Hepatocyte (in vitro differentiated cells): ENCODE measurements at places on chromosomes 6 and 20.

- no peak overlapping the region for H3K4me3 ChIP-seq
- DNase-seq = peak; percentile 81
- no peak overlapping the region for H3K27ac ChIP-seq
- no peaks in the 10 kb centered on the region for H3K4me1 ChIP-seq
- H3K36me3 ChIP-seq = no peaks in the 10 kb centered on the region
- no peaks in the 10 kb centered on the region for H3K27me3 ChIP-seq
Measured at GRCh38 chr6:5471044-5471443, 209.7 kb downstream of the FARS2 start.

DNA sequence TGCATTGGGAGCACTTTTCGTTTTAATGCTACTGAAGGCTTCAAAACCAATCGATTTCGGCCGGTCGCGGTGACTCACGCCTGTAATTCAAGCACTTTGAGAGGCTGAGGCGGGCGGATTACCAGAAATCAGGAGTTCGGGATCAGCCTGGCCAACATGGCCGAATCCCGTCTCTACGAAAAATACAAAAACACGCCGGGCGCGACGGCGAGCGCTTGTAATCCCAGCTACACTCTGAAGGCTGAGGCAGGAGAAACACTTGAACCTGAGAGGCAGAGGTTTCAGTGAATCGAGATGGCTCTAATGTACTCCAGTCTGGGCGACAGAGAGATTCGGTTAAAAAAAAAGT, 58.4 kb downstream of the TRIM38 start:
- no peaks in the 10 kb centered on the region for H3K27me3 ChIP-seq
- peak overlapping the region; percentile 100 for H3K27ac ChIP-seq
- H3K4me1 ChIP-seq = peaks cover 3% of the 10 kb centered on the region
- H3K4me3 ChIP-seq = peak overlapping the region; percentile 28
- no peaks in the 10 kb centered on the region for H3K36me3 ChIP-seq
- DNase-seq = peak; percentile 65

DNA sequence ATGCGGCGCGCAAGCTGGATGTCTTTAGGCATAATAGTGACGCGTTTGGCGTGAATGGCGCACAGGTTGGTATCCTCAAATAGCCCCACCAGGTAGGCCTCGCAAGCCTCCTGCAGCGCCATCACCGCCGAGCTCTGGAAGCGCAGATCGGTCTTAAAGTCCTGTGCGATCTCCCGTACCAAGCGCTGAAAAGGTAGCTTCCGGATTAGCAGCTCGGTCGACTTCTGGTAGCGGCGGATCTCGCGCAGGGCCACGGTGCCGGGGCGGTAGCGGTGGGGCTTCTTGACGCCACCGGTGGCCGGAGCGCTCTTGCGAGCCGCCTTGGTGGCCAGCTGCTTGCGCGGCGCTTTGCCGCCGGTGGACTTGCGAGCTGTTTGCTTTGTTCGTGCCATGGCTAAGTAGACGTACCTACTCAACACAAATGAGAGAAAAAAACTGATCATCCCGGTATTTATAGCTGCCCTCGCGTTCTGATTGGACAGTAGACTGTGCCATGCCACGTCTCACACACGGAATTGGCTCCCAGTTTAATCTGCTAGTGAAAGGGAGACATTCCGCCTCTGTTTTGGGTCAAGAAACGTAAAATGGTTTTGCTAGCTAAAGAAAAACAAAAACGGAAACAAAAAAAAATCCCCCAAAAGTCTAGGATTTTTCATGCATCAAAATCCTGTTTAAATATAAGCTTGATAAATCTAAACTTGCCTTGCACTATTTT, 40.1 kb downstream of the OR2B2 start:
- H3K36me3 ChIP-seq = no peaks in the 10 kb centered on the region
- peak overlapping the region; percentile 86 for H3K27ac ChIP-seq
- peak; percentile 88 for DNase-seq

- H3K4me3 ChIP-seq = no peak overlapping the region
- no peaks in the 10 kb centered on the region for H3K4me1 ChIP-seq
- H3K27me3 ChIP-seq = no peaks in the 10 kb centered on the region
Measured at GRCh38 chr6:133964052-133964451, 11.0 kb downstream of the TBPL1 start.

- H3K27ac ChIP-seq = no peak overlapping the region
- H3K27me3 ChIP-seq = no peaks in the 10 kb centered on the region
- no peaks in the 10 kb centered on the region for H3K36me3 ChIP-seq
- no peak for DNase-seq
- no peak overlapping the region for H3K4me3 ChIP-seq
Measured at GRCh38 chr20:21219686-21220085, 83.4 kb upstream of the XRN2 start.

DNA sequence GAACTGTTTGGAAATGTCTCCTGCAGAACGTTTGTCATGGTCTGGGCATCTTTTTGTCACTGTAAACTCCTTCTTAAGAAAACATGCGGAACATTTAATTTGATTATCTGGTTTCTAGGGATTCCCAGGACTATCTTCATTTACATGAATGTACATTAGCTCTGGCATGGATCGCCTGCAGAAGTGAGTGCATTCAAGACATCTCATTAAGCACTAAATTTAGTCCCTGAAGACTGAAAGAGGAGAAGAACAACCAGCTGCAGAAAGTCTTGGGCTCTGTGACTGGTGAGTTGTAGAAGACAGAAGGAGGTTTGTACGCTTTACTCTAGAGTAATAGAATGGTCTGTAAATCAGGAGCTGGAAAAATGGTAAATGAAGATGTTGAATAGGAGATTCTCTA, 540.7 kb downstream of the BCKDHB start:
- H3K4me3 ChIP-seq = no peak overlapping the region
- H3K27ac ChIP-seq = no peak overlapping the region
- no peak for DNase-seq

GRCh38 chr20:42484335-42484734, 705.4 kb downstream of the PTPRT start:
- no peak overlapping the region for H3K4me3 ChIP-seq
- H3K36me3 ChIP-seq = no peaks in the 10 kb centered on the region
- H3K27me3 ChIP-seq = no peaks in the 10 kb centered on the region
- H3K4me1 ChIP-seq = no peaks in the 10 kb centered on the region

GRCh38 chr20:58271606-58272351, 37.7 kb upstream of the RAB22A start:
- no peaks in the 10 kb centered on the region for H3K4me1 ChIP-seq
- no peaks in the 10 kb centered on the region for H3K36me3 ChIP-seq
- H3K27me3 ChIP-seq = no peaks in the 10 kb centered on the region
- no peak for DNase-seq
- H3K4me3 ChIP-seq = no peak overlapping the region

GRCh38 chr6:98927534-98927933, 20.2 kb downstream of the FBXL4 start:
- H3K27me3 ChIP-seq = no peaks in the 10 kb centered on the region
- H3K27ac ChIP-seq = no peak overlapping the region
- H3K4me1 ChIP-seq = no peaks in the 10 kb centered on the region
- no peak overlapping the region for H3K4me3 ChIP-seq
- DNase-seq = peak; percentile 24
- H3K36me3 ChIP-seq = no peaks in the 10 kb centered on the region

DNA sequence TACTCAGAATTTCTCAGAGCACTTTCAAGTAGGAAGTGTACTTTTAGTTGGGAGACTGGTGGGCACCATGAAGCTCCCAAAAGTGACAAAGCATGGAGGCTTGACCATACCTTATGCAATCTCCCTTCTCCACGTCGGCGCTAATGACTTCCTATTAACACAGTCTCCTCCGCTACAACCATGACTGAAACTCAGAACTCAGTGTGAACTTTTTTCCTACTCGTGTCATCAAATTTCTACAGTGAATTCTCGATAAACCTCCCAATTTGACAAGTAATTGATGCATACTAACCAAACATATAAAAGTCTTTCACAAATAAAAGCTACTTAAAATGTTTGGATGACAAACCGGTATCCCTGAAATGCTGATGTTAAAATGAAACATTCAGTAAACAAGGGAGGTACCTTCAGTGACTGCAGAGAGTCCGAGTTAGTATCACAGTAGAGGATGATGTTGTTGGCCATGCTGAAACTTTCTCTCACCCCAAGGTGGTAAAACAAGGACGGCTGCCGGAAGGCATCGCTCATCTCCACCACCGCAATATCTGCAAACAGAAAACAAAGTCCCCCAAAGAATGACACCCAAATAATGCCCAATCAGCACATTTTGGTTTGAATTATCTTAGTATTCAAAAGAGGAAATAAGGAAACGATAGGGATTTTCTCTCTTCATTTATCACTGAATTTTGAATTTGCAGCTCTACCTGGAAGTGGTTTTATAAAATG, 72.1 kb downstream of the MAP3K5 start:
- no peaks in the 10 kb centered on the region for H3K27me3 ChIP-seq
- H3K4me1 ChIP-seq = no peaks in the 10 kb centered on the region
- H3K4me3 ChIP-seq = no peak overlapping the region
- H3K36me3 ChIP-seq = no peaks in the 10 kb centered on the region
- H3K27ac ChIP-seq = no peak overlapping the region
- DNase-seq = no peak

DNA sequence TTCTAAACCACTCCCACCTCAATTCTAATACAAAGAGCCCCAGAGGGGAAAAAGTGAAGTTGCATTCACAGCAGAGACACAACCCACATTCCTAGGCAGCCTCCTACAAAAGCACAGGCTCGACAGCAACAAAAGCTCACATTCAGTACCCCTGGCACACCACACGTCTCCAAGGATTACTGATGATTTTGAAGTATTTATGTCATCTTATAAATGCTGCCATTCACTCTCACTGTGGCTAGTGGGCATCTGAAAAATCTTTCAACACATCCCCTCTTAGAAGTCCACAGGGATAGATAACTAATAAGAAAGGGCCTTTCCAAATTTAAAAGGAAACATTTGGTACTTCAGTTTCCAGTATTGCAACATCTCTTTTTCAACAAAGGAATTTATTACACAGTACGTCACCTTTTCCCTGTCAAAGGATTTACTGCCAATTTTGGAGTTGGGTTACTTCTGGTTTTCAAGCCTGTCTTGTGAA, 146.7 kb downstream of the TASP1 start:
- H3K36me3 ChIP-seq = no peaks in the 10 kb centered on the region
- peak; percentile 13 for DNase-seq
- no peak overlapping the region for H3K4me3 ChIP-seq
- H3K27ac ChIP-seq = peak overlapping the region; percentile 68

- H3K27ac ChIP-seq = no peak overlapping the region
- no peak for DNase-seq
- H3K36me3 ChIP-seq = no peaks in the 10 kb centered on the region
Measured at GRCh38 chr20:53570446-53571276, 23.0 kb downstream of the ZNF217 start.

GRCh38 chr6:56669041-56669440, 26.4 kb upstream of the DST start:
- H3K36me3 ChIP-seq = no peaks in the 10 kb centered on the region
- H3K4me3 ChIP-seq = no peak overlapping the region
- DNase-seq = no peak
- H3K27me3 ChIP-seq = no peaks in the 10 kb centered on the region
- peaks cover 36% of the 10 kb centered on the region for H3K4me1 ChIP-seq

GRCh38 chr6:10414756-10415616, at the start of gene TFAP2A:
TFAP2A (minus strand) TSS chr6:10415074; CDS start chr6:10414991, 83 bp downstream.
- peaks cover 15% of the 10 kb centered on the region for H3K4me1 ChIP-seq
- DNase-seq = peak; percentile 63

DNA sequence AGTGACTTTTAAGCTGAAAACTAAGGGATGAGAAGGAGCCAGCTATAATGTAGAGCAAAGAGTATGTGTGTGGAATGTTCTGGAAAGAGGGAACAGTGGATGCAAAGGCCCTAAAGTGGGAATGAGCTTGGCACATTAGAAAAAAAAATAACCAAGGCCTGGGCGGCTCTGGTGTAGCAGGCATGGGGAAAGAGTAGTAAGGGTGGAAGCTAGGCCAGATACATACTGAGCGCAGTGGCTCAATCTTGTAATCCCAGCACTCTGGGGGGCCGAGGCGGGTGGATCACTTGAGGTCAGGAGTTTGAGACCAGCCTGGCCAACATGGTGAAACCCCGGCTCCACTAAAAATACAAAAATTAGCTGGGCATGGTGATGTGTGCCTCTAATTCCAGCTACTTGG, 8.4 kb downstream of the GGT7 start:
- no peak for DNase-seq
- H3K4me3 ChIP-seq = no peak overlapping the region
- H3K36me3 ChIP-seq = no peaks in the 10 kb centered on the region
- H3K27me3 ChIP-seq = no peaks in the 10 kb centered on the region
- H3K4me1 ChIP-seq = no peaks in the 10 kb centered on the region
- no peak overlapping the region for H3K27ac ChIP-seq

GRCh38 chr6:132763269-132763668, 5.6 kb upstream of the VNN2 start:
- no peak for DNase-seq
- no peak overlapping the region for H3K27ac ChIP-seq
- no peak overlapping the region for H3K4me3 ChIP-seq
- H3K4me1 ChIP-seq = peaks cover 9% of the 10 kb centered on the region
- no peaks in the 10 kb centered on the region for H3K27me3 ChIP-seq

- no peaks in the 10 kb centered on the region for H3K36me3 ChIP-seq
- peak overlapping the region; percentile 97 for H3K27ac ChIP-seq
- H3K4me3 ChIP-seq = peak overlapping the region; percentile 78
- peaks cover 7% of the 10 kb centered on the region for H3K4me1 ChIP-seq
- peak; percentile 62 for DNase-seq
- H3K27me3 ChIP-seq = no peaks in the 10 kb centered on the region
Measured at GRCh38 chr6:125957845-125958244, 1.3 kb downstream of the HINT3 start.

DNA sequence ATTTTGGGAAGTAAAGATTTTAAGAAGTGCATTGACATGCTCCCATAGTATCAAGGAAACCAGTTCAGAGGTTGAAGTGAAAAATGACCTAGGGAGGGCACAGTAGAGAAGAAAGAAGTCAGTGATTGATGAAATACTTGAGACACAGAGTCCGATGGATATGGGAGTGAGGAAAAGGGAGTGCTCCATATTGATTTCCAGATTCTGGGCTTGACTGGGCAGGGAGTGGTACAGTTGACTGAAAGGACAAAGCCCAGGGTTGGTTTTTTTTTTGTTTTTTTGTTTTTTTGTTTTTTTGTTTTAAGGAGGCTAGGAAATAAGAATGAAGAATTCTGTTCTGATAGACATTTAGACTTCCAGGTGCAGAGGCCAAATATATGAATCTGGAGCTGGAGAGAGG, 86.7 kb upstream of the RIN2 start:
- H3K4me1 ChIP-seq = no peaks in the 10 kb centered on the region
- H3K27ac ChIP-seq = no peak overlapping the region
- no peaks in the 10 kb centered on the region for H3K27me3 ChIP-seq
- H3K36me3 ChIP-seq = no peaks in the 10 kb centered on the region
- H3K4me3 ChIP-seq = no peak overlapping the region
